Psoas muscle (tissue), 8 donors: ENCODE measurements at places on chromosomes 7 and 10. TPM values are rescaled to one million over a fixed set of nuclear protein-coding genes. Genes with fewer than 3 reads are reported as not detected.

DNA sequence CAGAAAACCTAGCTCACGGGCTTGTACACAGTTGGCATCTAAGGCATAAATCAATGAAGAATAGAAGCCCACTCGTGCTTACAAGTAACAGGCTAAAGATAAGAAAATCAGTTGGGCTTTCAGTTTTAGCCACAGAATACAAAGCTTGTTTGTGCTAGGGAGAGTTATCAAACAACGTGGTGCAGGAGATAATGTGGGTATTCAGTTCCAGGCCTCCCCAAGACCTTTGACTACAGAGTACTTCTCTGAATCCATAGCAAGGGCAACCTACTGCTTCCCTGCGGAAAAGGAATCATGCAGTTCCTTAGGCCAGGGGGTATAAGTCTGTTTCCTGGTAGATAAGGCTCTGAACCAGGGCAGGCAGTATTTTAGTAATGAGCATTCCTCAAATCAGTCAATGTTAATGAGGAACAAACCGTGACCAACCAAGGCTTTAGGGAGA is 219.5 kb upstream of the CSTF2T start:
- H3K4me3 ChIP-seq = no peak overlapping the region
- no peak overlapping the region for H3K27ac ChIP-seq
- no peak for DNase-seq
- no peaks in the 10 kb centered on the region for H3K36me3 ChIP-seq
- peaks cover 3% of the 10 kb centered on the region for H3K4me1 ChIP-seq
- H3K27me3 ChIP-seq = no peaks in the 10 kb centered on the region

DNA sequence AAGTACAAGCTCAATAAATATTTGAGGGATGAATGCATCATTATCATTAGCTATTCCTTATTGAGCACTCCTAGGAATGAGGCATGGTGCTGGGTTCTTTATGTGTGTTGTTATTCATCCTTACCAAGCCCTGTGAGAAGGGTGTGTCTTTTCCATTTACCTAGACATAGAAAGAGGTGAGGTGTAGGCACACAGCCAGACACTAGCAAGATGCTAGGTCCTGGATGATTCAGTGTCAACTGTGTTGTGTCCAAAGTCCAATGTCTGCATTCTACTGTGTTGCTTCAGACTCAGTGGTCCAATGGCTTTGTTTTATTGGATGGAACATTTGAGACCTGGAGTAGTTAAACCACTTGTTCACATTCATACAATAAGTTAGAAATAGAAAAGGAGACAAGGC is 605.5 kb downstream of the LRMDA start:
- no peak for DNase-seq
- no peaks in the 10 kb centered on the region for H3K36me3 ChIP-seq
- no peaks in the 10 kb centered on the region for H3K27me3 ChIP-seq
- H3K4me1 ChIP-seq = peaks cover 3% of the 10 kb centered on the region
- H3K27ac ChIP-seq = no peak overlapping the region

GRCh38 chr10:120616311-120616911 is 159.4 kb downstream of the PLPP4 start:
- H3K27ac ChIP-seq = no peak overlapping the region
- no peak for DNase-seq
- H3K4me3 ChIP-seq = no peak overlapping the region
- H3K4me1 ChIP-seq = no peaks in the 10 kb centered on the region

DNA sequence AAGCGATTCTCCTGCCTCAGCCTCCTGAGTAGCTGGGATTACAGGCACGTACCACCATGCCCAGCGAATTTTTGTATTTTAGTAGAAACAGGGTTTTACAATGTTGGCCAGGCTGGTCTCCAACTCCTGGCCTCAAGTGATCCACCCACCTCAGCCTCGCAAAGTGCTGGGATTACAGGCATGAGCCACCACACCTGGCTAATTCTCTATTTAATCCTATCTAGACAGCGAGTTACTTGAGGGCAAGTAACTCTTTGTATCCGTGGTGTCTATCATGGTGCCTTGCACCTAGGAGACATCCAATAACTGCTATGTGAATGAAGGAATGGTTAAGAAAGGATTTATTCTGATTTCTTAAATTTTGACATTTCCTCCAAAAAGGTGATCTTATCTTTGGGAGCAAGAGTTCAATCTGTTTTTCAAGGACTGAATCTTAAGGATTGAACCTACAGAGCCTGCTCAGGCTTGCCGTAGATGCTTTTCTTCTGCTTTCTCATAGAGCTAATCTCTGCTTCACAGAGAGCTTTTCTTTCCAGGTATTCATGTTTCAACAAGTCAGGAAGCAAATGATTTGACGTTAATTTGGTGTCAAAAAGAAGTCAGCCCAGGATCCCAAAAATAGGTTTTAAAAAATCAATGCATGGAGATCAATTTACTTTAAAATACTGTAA is 101.6 kb downstream of the CUL2 start:
- H3K36me3 ChIP-seq = no peaks in the 10 kb centered on the region
- no peak overlapping the region for H3K27ac ChIP-seq
- no peak overlapping the region for H3K4me3 ChIP-seq
- H3K4me1 ChIP-seq = no peaks in the 10 kb centered on the region
- H3K27me3 ChIP-seq = no peaks in the 10 kb centered on the region
- no peak for DNase-seq

The ATP5F1C gene
- total RNA-seq = 282 TPM

DNA sequence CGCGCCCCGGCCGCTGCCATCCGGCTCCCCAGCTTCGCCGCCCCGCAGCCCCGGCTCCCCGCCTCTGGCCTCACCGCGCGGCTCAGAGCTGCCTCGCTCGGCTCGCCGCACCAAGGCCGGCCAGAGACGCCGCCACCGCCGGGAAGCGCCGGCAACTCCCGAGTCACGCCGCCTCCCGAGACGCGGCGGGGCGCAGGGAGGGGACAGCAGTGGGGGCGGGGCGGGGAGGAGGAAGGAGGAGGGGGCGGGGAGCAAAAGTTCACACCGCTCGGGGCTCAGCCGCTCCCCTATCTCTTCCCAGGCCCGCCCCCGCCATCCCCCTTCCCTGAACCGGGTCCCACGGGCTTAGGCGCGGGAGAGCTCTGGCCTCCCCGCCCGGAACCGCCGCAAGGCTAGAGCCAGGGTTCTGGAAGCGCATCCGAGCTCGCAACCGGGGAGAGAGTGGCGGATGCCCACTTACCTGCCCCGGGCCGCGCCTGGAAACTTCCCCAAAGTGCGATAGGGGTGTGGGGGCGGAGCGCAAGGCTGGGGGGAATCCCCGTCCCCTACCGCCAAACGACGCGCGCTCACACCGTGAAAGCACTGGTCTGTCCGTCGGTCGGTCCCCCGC is 1.0 kb downstream of the CHST15 start:
- peak overlapping the region; percentile 80 for H3K27ac ChIP-seq
- no peaks in the 10 kb centered on the region for H3K27me3 ChIP-seq
- H3K4me3 ChIP-seq = peak overlapping the region; percentile 79
- no peaks in the 10 kb centered on the region for H3K36me3 ChIP-seq
- peaks cover 38% of the 10 kb centered on the region for H3K4me1 ChIP-seq

The SPDYE1 gene
- total RNA-seq = not detected

DNA sequence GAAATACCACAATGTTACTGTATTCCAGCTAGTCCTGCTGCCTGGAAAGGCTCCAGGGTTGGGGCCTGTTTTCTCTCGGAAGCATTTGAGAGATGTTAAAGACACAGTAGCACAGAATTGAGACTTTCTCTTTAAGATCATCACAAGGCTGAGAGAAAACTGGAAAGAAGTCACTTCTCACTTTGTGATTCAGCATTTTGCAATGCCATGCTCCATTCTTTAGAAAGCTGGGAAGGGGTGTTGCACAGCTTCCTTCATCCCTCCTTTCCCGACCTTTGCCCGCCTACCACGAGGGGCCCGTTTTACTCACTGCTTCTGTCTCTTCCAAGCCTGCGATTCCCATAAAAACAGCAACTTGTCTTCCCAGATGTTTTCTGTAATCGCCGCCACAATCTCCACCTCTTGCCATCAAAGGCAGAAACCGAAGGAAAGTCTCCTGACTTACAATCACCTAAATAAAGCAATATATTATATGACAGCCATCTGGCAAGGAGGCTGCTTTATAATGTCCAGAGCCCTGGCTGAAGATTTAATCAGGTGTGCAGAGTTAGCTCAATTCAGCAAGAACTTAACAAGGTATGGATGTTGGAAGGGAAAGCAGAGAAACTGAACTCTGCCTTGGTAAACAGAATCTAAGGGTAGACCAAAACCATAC is 18.9 kb downstream of the NOD1 start:
- H3K27me3 ChIP-seq = no peaks in the 10 kb centered on the region
- peak overlapping the region; percentile 41 for H3K27ac ChIP-seq
- peaks cover 12% of the 10 kb centered on the region for H3K4me1 ChIP-seq
- no peak for DNase-seq
- H3K4me3 ChIP-seq = no peak overlapping the region

The EEPD1 gene
- total RNA-seq = 45.6 TPM

GRCh38 chr10:74794531-74794930 is 31.9 kb upstream of the KAT6B start:
- no peak overlapping the region for H3K27ac ChIP-seq
- H3K27me3 ChIP-seq = no peaks in the 10 kb centered on the region
- no peak overlapping the region for H3K4me3 ChIP-seq
- H3K4me1 ChIP-seq = no peaks in the 10 kb centered on the region
- DNase-seq = no peak

GRCh38 chr10:49382826-49383225 is 13.1 kb downstream of the DRGX start:
- no peak for DNase-seq
- H3K27ac ChIP-seq = no peak overlapping the region
- no peaks in the 10 kb centered on the region for H3K36me3 ChIP-seq
- no peaks in the 10 kb centered on the region for H3K4me1 ChIP-seq

The TEX47 gene
- total RNA-seq = not detected
